ENCODE measurements at places on chromosomes 1 and 21. TPM values are rescaled to one million over a fixed set of nuclear protein-coding genes. Genes with fewer than 3 reads are reported as not detected.

The LCE3D gene
- not detected for total RNA-seq

The C1orf50 gene
- total RNA-seq, result 11.7 TPM

The CDC42 gene
- total RNA-seq, result 349 TPM

The PDE9A gene
- total RNA-seq, result 19.3 TPM

The C1orf87 gene
- total RNA-seq, result not detected

The UMODL1 gene
- total RNA-seq, result 0.89 TPM

The SH2D5 gene
- total RNA-seq, result 0.34 TPM

The LCE1E gene
- total RNA-seq, result not detected

The PSMA5 gene
- total RNA-seq, result 179 TPM

The CD52 gene
- 245 TPM for total RNA-seq

The SPRR1B gene
- not detected for total RNA-seq

The ASB17 gene
- not detected for total RNA-seq

The LCE2B gene
- total RNA-seq, result not detected

The FTCD gene
- 0.74 TPM for total RNA-seq

The CAPN8 gene
- not detected for total RNA-seq

The SV2A gene
- 14.8 TPM for total RNA-seq

The JAM2 gene
- 2.7 TPM for total RNA-seq

The FYB2 gene
- total RNA-seq, result not detected

The PRAMEF2 gene
- total RNA-seq, result not detected

The SMCP gene
- total RNA-seq, result not detected

The BRDT gene
- not detected for total RNA-seq

The CD101 gene
- total RNA-seq, result 3.0 TPM

The CADM3 gene
- not detected for total RNA-seq

The CHRNB2 gene
- total RNA-seq, result not detected
